ENCODE measurements at places on chromosomes 12 and 14.
A peak's percentile ranks its signal among the peaks of the same experiment; 100 is the strongest.

- DNase-seq, result no peak
These were observed 27.4 kb downstream of the NOS1 start for GRCh38 chr12:117334051-117334450.

- DNase-seq, result no peak
These were observed 149.0 kb downstream of the AKAP6 start for GRCh38 chr14:32478050-32478449.

DNA sequence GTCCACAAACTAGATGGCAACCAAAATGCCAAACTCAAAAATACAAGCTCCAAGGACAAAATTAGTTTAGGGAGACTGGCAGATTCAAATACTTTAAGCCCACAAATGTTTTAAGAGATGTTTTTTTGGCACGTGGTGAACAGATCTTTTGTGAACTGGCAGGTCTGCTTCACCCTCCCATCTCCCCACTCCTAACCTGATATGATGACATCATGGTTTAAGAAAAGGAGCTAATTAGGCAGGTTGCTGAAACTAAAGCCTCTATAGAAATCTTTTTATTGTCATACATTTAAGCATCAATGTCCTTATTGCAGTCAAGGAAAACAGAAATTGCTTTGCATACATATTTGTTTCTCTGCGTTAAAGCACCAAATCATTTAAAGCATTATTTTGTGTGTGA, 5.8 kb downstream of the LRIG3 start:
- no peak for DNase-seq

- DNase-seq, result no peak
These were observed 100.3 kb upstream of the PLEKHG7 start for GRCh38 chr12:92602476-92602875.

DNA sequence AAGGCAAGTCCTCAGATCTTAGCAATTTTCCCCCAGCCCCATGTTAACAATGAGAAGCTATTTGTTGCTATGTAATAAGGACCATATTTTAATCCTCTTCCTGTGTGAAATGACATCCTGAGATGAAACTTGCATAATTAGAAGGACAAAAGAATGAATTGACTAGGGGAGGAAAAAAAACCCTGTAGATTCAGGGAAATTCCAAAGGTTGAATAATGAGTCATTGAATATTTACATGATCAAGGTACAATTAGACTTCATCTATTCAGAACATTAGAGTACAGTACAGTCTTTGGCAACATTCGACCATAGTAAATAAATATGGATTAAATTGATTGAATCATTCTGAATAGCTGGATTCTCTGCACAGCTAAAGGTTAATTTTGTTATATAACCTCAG, 9.4 kb downstream of the MYBPC1 start:
- DNase-seq, result peak; percentile 42

DNA sequence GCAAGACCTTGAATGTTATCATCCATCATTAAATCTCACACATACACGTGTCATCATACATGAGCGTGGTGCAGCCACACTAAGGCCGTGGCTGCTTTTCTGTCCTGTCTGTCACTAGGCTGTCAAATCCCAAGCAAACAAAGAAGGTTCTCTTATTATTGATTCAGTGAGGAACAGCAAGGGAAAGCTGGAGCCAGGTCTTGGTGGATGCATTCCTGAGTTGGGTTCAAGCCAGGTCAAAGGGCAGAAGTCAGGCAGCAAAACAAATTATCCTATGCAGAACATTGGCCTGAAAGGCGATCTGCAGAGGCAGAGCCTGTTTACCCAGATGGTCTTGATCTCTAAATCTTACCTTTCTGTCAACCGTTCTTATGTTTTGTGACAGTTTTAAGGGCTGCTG, 252.3 kb downstream of the NEDD1 start:
- no peak for DNase-seq

DNA sequence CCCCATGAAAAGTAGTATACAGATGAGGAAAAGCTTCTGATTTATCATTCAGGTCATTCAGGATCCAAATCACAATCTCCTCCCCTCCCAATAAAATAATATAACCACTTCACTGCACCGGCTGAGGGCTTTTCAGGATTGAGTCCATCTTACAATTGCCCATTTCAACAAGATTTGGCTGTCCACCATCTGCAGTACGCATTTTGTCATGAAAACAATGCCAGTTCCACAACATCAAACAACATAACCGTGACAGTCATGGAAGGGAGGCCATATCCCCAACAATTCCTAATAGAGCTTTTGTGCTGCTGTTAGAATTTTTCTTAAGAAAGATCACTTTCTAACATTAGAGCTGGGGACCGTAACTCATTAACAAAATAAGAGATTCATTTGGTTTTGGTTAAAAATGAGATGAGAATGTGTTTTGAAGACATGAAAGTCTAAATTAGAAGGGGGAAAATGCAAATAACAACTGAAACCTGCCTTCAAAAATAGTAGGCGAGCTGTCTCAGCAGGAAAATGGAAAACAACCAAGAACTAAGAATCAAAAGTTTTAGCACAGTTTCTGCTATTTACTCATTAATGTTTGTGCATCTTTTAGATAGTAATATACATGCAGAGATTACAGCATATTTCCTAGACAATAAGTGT, 38.3 kb upstream of the TMTC2 start:
- no peak for DNase-seq

GRCh38 chr12:5441497-5442236, 9.8 kb downstream of the NTF3 start:
- peak; percentile 92 for DNase-seq

Data from mesendoderm (in vitro differentiated cells).